Esophagus squamous epithelium (tissue), 5 donors: ENCODE measurements at places on chromosomes 2 and 18.

DNA sequence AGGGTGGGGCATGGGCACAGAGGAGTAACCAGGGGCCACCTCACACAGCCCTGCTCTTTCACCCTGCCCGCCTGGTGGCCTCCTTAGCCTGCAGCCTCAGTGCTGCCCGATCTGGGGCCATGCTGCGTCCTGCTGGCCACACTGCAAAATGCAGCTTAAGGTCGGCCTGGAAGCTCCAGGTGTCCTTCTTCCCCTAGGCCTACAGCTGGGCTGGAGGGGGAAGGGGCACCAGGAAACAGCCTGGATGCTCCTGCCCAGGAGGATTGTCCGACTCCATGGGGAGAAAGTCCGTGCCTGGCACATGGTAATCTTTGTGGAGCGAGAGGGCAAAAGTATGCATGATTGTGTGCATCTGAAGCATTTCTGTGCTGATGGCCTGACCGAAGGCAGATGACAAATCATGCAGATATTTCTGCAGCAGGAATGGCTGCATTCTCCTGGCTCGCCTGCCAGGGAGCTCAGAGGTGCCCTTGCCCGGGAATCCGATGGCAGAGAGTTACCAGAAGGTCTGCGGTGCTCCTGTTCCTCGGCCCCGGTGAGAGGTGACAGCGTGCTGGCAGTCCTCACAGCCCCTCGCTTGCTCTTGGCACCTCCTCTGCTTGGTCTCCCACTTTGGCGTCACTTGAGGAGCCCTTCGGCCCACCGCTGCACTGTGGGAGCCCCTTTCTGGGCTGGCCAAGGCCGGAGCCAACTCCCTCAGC lies 12.8 kb upstream of the ALPP start:
- DNase-seq = no peak

GRCh38 chr2:85953476-85953875 lies 64.7 kb upstream of the ST3GAL5 start:
- DNase-seq = no peak

DNA sequence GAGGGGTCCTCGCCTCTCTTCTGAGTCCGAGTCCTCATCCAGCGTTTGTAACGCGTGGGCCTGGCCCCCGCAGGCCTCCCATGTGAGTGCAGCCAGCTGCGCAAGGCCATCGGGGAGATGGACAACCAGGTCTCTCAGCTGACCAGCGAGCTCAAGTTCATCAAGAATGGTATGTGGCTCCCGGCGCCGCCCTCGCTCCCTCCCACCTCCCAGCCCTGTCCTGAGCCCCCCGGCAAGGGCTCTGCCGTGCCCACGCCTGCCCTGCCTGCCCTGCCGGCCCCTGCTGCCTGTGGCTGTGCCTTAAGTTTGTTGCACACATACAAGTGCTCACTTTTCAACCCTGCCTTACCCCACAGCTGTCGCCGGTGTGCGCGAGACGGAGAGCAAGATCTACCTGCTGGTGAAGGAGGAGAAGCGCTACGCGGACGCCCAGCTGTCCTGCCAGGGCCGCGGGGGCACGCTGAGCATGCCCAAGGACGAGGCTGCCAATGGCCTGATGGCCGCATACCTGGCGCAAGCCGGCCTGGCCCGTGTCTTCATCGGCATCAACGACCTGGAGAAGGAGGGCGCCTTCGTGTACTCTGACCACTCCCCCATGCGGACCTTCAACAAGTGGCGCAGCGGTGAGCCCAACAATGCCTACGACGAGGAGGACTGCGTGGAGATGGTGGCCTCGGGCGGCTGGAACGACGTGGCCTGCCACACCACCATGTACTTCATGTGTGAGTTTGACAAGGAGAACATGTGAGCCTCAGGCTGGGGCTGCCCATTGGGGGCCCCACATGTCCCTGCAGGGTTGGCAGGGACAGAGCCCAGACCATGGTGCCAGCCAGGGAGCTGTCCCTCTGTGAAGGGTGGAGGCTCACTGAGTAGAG lies 14.4 kb upstream of the ALLC start:
- no peak for DNase-seq

DNA sequence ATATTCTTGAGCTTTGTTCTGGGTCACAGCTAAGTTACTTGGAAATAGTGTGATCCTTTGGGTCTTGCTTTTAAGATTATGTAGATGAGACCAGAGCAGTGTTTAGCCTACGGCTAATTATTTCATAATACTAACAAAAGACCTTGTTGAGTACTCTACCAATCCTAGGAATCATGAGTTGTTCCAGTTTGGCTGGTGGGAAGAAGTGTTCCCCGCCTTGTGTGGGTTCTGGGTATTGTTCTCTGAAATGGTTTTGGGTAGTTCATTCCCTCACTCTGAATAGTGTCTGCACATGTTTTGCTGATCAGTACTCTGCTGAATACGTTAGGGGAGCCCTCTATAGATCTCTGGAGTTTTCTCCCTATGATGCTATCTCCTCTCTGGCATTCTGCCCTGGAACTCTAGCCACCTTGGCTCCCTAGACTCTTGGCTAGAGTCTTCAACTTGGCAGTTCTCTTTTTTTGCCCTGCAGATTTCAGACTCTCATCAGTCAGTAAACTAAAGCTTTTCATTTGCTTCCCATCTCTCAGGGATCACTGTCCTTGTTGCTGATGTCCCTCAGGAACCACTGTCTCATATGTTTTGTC lies 48.4 kb downstream of the NEMP2 start:
- DNase-seq = no peak
